ENCODE measurements at places on chromosomes 7 and 10. TPM values are rescaled to one million over a fixed set of nuclear protein-coding genes. Genes with fewer than 3 reads are reported as not detected.

PPIF gene
- polyA plus RNA-seq: 97.7 TPM

- DNase-seq: no peak
Observed at GRCh38 chr10:105953056-105953455, 1211.5 kb downstream of the SORCS1 start.

GRCh38 chr10:78890506-78890905 lies 178.3 kb upstream of the ZMIZ1 start:
- no peak for DNase-seq

DNA sequence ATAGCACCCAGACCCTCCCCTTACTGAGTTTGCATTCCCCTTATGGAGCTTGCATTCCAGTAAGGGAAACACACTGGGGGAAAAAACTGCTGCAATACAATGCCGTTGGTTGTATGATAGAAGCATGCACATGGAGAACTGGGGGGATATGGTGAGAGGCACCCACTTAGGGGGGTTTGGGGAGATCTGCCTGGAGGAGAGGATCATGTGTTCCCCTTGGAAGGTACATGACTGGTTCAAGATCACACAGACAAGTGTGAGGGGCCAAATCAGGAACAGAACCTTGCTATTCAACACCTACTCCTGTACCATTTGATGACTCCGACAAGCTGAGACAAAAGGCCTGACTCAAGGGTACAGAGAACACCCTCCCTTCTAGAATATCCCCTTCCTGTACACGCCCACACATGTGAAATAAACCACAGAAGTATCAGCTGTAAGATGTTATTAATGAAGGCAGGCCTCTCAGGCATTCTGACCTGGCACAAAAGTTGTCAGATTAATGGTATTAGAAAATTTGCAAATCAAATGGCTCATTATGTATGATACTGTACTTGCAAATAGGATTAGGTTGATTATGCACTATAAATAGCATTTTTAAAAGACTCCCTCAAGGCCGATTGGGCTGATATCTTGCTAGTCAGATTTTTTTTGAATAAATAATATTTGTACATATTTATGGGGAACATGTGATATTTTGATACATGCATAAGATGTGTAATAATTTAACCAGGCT lies 122.2 kb downstream of the NPY start:
- no peak for DNase-seq

GRCh38 chr10:62437696-62438095 lies 63.5 kb downstream of the ZNF365 start:
- no peak for DNase-seq

ACSL5 gene
- polyA plus RNA-seq: 7.2 TPM

DNA sequence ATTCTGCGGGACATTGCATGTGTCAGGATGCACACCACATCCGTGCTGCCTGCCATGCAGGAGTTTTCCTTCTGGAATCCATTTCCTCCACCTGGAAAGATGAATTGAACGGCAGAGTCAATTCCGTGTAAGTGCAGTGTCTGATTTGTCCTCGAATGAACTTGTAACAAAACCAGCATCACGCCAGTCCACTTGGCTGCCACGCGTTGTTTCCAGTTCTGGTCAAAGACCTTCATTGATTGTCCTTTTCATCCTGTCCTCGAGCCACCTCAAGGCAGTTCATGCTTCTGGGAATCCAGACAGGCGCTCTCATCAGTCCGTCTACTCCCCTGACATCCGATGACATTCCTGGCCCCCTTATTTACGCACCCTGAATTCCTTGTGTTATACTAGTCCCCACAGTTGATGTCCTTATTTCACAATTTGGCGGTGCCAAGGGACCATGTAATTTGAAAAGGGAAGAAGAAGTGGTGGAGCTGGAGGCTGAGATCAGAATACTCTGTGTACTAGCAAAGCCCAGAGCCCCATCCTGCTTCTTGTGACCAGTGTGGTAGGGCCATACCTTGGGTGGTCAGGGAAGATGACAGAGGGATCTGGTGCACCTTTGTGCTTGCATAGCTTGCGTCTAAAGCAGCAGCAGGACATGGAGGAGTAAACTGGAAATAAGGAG lies 502.2 kb downstream of the PLXNA4 start:
- no peak for DNase-seq

DNA sequence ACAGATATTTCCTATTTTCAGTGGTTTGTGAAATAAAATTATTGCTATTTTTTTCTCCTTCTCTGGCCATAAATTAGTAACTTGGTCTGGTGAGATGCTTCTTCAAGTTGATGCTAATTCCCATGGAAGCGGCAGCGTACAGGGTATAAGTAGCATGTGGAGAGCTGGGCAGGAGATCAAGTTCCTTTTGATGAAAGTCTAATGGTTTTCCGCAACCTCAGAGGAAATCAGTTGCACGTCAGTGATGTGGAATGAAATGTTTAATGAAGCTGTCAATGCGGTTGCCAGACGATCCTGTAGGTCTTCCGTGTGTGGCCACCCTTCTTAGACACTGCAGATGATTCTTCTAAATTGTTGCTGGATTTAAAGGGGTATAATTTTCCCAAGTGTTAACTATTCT lies 236.4 kb upstream of the GRM3 start:
- DNase-seq: no peak

SEMA3A gene
- 1.2 TPM for polyA plus RNA-seq

DNA sequence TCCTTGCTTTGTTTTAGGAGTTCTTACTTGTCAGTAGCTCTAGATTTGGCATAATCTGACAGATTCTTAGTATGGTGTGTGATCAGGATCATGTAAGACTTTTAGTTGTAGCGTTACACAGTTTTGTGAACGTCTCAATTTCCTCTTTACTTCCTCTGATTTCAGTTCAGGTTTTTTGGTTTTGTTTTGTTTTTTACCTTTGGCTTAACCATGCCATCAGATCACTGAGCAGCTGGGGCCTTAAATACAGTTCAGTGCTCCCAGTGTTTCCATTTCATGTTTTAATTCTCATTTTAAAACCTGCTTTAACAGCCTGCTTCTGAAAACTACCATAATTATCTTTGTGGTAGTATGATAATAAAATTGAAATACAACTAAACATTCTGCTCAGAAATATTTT lies 27.2 kb upstream of the ARMS2 start:
- no peak for DNase-seq

- no peak for DNase-seq
Observed at GRCh38 chr7:29488977-29489376, 74.7 kb upstream of the PRR15 start.

GRCh38 chr10:128981251-128981650 lies 485.8 kb upstream of the MGMT start:
- no peak for DNase-seq

CALML5 gene
- not detected for polyA plus RNA-seq

Measured in right cardiac atrium (tissue), 5 donors.